HuH-7.5 (cell line): ENCODE measurements at places on chromosomes 16 and 17.

DNA sequence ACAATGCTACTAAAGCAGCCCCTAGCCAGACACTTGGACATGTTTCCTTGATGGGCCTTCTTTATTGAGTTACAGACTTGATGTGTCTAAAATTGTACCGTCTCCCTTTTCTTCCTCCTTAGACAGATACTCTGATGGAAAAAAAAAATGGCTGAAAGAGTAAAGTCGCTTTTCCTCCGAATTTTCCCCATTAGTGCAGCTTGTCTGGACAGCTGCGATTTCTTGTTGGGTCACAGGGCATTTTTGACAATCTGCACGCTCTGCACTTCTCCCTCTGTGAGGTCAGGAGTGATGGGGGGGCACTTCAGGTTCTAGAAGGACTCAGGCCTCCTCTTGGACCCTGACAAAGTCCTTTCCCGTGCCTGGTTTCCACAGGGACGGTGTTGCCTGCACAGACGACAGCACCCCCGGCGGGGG lies 968 bp upstream of the PRKAR1A start:
- no peak for DNase-seq

GRCh38 chr17:230395-230770 lies 48.9 kb upstream of the DOC2B start:
- DNase-seq, result no peak

DNA sequence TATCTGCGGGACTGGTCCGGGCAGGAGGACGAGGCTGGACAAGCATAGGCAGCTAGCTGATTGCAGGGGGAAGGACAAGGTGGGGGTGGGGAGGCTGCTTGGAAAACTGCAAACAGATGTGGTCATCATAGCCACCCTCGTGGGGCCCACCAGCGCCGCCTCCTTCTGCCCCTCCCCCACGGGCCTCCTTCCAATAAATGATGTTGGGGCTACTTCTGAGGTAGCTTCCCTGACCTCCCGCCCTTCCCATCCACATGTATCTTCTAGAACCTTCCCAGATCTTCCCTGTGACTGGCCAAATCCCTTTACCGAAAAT lies 12.3 kb upstream of the CDC42EP4 start:
- DNase-seq, result no peak

DNA sequence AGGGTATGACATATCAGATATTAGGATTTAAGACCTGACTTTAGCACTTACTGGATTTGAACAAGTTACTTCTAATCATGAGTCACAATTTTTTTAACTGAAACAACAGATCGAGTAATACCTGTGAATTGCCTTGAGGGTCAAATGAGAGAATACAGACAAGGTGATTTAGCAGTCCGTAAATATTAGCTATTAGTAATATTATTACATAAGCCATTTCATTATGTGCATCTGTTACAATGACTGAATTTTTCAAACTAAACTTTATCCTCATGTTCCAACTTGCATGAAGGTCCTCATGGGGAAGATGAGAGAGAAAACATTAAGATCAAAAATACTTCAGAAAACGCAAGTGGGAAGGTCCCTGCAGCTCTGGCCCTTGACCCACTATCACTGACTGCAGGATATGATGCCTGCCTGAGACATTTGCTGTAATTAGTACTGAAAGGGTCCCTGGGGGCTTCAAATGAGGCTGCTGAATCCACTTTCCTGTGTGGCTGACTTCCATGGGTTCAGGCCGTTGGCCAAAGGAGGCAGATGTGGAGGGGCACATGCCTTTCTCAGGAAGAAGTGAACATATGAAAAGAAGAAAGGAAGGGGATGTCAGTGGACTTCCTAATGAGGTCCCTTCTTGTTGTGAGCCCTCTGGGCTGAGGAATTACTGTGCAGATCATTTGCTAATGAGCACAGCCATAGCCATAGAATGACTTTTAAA lies 441.7 kb downstream of the CDH11 start:
- no peak for DNase-seq

GRCh38 chr16:19153876-19154275 lies 14.2 kb upstream of the SYT17 start:
- DNase-seq, result no peak

DNA sequence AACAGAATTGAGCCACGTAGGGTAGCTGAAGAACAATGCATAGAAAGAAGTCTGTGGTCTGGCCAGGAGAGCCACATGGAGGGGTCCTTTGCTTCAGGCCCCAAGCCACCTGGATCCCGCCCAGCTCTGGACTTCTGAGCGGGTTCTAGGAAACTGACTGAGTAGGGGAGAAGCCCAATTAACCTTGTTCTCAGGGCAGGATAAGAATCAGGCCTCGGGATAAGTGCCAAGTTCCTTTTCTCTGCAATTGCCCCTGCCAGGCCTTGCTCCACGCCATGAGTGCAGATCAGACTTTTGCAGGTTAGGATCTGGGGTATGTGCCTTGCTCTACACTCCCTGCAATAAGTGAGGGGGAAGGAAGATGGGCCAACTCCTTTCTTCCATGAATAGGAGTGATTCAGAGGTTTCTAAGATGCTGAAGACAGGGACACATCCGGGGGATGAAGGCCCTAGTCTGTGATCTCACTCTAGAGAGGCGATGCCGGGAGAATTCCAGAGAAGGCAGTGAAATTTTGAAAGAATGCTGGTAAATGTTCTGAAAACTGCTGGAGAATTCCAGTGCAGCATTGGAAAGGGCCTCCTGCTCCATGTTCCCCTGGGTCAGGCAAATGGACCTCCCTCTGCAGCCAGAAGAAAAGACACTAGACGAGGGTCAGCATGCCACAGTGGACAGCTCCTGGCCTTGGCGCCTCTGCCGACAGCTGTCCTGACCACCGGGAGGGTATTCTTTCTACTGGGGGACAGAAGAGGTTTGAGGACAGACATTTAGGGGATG lies 5.8 kb downstream of the NEUROD2 start:
- DNase-seq, result no peak

- no peak for DNase-seq
Measured at GRCh38 chr17:38353086-38353604, 1.5 kb downstream of the SOCS7 start.

DNA sequence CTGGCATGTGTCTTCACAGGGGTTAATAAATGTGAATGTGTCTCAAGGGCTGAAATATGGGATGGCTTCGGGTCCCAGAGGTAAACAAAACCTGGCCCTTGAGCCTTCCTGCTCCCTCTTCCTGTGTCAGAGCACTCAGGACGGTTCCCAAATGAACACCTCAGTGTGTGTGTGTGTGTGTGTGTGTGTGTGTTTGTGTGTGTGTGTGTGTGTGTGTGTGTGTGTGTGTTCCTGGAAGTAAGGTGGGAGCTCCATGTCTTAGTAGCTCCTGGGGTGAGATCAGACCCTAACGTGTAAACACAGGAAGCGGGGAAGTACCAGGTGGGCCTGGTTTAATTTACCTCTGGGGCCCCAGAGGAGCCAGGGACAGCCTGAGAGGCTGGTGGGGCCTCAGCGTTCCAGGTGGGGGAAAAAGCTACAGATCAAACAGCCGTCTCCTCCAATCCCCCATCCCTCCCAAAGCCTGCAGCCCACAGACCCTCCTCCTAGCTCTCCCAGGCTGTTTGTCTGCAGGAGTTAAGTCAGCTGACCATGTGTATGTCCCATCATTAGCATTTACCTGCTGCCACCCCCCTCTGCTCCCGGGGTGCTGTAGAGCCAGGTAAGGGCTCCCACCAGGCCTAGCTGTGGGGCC lies 6.1 kb downstream of the KIF19 start:
- DNase-seq, result no peak

GRCh38 chr17:80243526-80244433 lies 16.9 kb upstream of the RNF213 start:
- no peak for DNase-seq

DNA sequence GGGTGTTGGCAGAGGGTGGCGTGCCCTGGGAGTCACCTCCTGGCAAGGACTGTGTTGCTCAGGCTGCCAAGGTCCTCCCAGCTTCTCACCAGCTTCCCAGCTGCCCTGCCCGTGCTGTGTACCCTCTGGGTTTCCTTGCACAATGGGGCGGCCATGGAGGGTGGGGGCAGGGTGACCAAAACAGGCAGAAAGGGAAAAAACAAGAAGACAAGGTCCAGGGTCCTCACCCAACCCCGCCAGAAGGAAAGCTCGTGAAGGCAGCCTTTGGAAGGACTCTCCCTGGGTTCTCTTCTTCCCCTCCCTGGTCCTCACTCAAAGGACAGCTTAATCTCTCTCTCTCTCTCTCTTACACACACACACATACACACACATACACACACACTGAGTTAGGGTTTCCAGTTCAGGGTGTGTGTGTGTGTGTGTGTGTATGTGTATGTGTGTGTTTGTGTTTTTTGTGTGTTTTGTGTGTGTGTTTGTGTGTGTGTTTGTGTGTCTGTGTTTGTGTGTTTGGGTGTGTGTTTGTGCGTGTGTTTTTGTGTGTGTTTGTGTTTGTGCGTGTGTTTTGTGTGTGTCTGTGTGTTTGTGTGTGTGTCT lies 2.0 kb downstream of the SLC13A5 start:
- no peak for DNase-seq

DNA sequence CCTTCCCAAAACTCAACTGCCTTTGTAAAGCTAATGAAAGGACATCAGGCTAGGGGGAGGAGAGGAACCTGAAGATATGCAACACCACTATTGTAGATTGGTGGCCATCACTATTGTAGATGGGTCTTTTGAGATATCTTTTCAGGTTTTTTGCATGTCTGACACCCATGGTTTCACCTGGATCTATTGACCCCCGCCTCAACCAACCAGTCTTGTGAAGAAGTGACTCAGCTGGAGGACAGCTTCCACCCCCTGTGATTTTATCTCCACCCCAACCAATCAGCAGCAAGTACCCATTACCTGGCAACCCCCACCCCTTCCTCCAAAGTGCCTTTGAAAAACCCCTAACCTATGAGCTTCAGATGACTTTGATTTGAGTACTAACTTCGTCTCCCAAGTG lies 382.6 kb upstream of the GOT2 start:
- DNase-seq, result no peak

- peak; percentile 87 for DNase-seq
Measured at GRCh38 chr16:80803339-80804055, 901 bp downstream of the CDYL2 start.

GRCh38 chr17:76262732-76263344 lies 2.3 kb upstream of the UBALD2 start:
- DNase-seq, result no peak

DNA sequence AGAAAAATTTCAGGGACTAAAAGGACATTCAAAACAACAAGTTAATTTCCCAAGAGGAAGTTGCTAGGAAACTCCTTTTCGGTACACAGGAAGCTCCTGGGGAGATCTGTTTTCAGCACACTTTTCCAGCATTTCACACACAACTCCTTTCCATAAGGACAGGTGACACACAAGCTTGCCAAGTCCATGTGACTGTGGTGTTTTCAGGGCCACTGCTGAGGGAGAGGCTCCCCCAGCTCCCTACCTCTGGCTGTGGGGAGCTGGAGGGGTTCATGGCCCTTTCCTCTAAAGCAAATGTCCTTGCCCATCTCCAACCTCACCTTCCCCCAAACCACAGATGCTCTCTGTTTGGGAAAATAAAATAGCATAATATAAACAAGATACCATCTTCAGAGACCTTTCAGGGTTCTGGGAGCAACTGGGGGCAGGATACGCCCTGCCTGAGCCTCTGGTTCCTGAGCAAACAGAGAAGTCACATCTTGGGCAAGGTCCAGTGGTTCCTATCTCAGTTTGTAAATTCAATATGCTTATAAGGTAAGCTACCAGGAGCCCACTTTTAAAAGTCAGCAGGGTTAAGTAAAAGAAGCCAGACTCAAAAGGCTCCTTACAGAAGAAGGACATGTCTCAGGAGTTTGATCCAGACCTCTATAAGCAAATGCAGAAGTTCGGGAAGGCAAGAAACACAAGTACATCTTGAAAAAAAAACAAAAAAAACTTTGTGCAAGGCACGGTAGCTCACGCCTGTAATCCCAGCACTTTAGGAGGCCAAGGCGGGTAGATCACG lies 3.0 kb downstream of the PDZD9 start:
- DNase-seq, result no peak

GRCh38 chr16:2155977-2156848 lies 631 bp downstream of the TRAF7 start:
- no peak for DNase-seq

GRCh38 chr16:14334366-14335080 lies 263.4 kb downstream of the MRTFB start:
- no peak for DNase-seq

- no peak for DNase-seq
Measured at GRCh38 chr17:6603744-6604325, 36.7 kb downstream of the KIAA0753 start.

DNA sequence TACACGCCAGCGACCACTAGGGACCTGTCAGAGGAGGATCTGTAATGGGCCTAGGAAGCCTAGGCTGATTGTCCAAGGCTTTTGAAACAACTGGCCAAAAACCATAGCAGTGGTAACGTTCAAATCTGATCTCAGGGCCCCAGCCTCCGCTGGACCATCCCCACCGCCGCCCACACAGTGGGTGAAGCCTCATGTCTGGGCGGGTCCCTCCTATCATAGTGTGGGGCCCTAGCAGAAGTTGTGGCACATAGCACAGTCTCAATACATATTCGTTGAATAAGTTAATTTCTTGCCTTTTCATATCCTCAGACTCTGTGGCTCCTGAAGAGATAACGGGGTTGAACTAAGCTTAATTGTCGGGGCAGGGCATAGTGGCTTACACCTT lies 818 bp downstream of the DPH1 start:
- no peak for DNase-seq

DNA sequence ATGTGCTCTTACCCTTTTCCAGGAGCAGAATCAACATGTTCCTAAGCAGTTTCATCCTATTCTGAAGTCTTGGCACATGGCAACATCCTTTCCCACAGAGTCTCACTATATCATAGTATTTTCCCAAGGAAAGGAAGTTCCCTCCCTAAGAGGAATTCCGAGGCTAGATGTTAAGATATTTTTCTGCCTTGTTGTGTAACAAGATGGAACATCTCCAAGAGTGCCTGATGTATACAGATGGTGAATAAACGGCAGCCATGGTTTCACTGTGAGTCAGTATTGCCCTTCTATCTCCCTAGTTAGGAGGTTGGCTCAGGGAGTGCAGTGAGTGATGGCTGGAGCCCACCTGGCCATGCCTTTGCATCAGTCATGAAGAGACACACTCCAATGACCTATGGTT lies 48.2 kb downstream of the SPACA3 start:
- DNase-seq, result no peak

DNA sequence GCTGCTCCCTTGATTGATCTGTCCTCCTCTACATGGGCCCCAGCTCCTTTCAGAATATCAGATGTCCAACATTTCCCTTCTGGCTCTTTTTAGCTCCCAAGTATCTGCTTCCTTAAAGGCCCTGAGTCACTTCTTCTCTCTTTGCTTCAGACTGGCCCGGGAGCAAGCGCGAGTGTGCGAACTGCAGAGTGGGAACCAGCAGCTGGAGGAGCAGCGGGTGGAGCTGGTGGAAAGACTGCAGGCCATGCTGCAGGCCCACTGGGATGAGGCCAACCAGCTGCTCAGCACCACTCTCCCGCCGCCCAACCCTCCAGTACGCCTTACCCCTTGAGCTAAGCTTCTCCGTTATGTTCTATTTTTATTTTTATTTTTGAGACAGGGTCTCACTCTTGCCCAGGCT lies 12.3 kb downstream of the CNTROB start:
- no peak for DNase-seq
